Fibroblast of upper back skin (primary cell): ENCODE measurements at places on chromosomes 4 and X.

GRCh38 chrX:24020306-24020876 is 6.6 kb downstream of the KLHL15 start:
- peak; percentile 21 for DNase-seq

GRCh38 chr4:3122081-3122563 is 47.6 kb downstream of the HTT start:
- peak; percentile 47 for DNase-seq

DNA sequence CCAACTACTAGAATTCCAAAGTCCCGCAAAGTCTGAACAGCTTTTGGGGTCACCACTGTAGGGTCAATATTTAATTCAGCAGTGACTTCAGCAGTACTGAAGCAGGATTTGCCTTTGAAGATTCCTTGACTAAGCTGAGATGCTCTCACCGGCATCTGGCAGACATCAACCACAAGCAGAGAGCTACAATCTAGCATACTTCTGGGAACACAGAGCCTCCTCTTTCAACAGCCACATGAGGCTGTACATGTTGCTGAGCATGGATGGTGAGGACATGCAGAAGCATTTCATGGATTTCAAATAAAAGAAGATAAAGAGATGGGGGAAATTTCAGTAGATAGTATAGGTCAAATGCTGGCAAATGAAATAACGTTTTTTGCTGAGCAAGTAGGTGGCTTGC is 6.6 kb upstream of the ASB11 start:
- DNase-seq, result no peak

DNA sequence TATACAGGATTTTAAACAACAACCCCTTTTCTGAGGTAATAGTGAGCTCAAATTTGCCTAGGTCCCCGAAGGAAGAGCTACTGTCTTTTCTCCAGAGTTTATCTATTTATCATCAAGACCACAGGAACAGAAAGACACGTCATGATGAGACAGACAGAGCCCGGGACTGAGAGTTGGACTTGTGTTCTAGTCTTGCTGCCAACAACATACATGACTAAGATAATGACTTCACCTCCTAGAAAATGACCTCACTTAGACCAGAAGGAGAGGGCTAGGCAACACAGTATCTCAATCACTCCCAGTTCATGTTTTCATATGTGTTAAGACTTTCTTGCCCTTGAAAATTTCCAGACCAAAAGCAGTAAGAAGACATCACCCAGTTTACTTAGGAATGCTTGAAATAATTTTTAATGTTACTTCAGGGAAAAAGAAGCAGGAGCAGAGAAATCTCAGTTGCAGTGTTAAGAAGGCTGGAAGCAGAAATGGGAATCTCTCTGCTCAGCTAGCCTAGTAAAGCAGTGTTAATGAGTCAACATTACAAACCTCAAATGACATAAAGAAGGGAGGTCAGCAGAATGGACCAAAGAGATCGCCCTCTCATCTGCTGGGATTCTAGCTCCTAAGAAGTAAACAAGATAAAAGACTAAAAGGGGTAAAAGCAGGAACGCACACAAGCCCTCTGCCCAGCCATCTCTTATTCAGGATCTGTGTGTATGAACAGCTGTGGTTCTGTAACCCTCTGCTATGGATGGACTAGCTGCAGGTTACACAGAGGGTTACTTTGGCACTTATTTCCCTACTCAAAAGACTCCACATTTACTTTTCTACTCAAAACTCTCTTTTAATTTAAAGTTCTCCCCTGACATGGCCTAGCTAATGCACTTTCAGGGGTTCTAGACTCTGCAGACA is 24.8 kb downstream of the PDGFC start:
- DNase-seq, result peak; percentile 98
